ENCODE measurements at places on chromosomes 4 and X.
A peak's percentile ranks its signal among the peaks of the same experiment; 100 is the strongest.

DNA sequence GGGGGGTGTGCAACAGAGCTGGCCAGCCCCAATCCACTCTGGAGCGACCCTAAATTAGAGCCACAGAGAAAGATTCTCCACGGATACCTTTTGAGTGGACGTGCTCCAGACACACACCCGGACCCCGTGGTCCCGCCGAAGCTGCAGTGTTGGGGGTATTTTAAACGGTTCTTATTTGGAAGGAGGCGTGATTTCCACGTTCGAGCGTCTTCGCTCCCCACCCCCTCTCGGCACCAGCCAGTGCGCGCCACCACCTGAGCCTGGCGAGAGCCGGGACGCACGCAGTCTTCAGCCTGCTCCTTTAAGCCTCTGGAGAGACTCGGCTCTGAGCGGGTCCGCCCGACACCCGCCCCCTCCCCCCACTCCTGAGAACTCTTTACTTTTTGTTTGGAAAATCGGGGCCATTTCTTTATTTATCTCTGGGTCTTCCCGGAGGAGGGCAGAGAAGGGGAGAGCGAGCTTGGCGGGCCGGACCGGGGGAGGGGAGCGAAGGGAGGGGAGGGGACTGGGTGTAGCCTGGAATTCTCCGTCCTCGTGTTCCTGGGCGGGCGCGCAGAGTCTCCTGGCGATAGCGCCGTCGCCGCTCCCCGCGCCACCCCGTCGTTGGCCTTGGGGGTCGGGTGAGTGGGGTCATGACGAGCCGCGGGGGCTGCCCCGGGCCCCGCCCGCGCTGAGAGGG is 668 bp upstream of the PTCHD1 start:
- peak; percentile 40 for DNase-seq

- no peak for DNase-seq
These were observed 16.1 kb upstream of the CXCR3 start for GRCh38 chrX:71634366-71634765.

- peak; percentile 7 for DNase-seq
These were observed 3.5 kb downstream of the EPGN start for GRCh38 chr4:74311696-74312313.

DNA sequence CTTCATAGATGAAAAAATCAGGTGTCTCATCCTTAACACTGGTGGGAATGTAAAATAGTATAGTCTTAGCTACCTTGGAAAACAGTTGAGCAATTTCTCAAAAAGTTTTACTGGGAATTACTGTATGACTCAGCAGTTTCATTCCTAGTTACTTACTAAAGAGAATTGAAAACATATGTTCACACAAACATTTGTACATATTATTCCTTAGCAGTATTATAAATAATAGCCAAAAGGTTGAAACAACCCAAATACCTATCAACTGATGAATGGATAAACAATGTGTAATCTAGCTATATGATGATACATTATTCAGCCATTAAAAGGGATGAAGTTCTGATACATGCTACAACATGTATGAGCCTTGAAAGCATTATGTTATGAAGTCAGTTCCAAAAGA is 41.7 kb downstream of the RBM46 start:
- DNase-seq: no peak

All from SK-N-SH (cell line).